ENCODE measurements at places on chromosomes 2 and 18.

GRCh38 chr2:233323851-233324250, 16.2 kb downstream of the SAG start:
- H3K4me1 ChIP-seq = peaks cover 13% of the 10 kb centered on the region
- H3K4me3 ChIP-seq = peak overlapping the region; percentile 10
- peak overlapping the region; percentile 66 for H3K27ac ChIP-seq
- H3K36me3 ChIP-seq = peaks cover 6% of the 10 kb centered on the region

GRCh38 chr2:203543898-203544328, 8.8 kb upstream of the RAPH1 start:
- DNase-seq = no peak
- no peak overlapping the region for H3K4me3 ChIP-seq
- no peaks in the 10 kb centered on the region for H3K27me3 ChIP-seq
- H3K4me1 ChIP-seq = peaks cover 8% of the 10 kb centered on the region
- peaks cover 3% of the 10 kb centered on the region for H3K36me3 ChIP-seq

DNA sequence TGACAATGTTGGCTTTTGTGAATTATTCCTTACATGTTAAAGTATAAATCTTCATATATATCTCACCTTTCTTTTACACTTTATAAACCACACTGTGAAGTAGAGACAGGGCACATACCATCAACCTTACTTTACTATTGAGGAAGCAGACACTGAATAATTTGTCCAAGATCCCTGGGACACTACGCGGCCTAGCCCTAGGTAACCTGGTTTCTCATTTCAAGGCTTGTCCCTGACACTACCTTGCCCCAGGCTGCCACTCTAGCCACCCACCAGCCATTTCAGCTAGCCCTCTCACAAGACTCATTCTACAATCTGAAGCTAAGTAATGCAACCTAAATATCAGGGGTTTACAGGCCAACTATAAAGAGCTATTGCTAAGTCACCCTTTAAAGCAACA, 26.7 kb downstream of the CCDC93 start:
- H3K27me3 ChIP-seq = no peaks in the 10 kb centered on the region
- peaks cover 20% of the 10 kb centered on the region for H3K4me1 ChIP-seq
- no peak for DNase-seq
- H3K36me3 ChIP-seq = peaks cover 10% of the 10 kb centered on the region
- no peak overlapping the region for H3K4me3 ChIP-seq
- no peak overlapping the region for H3K27ac ChIP-seq

GRCh38 chr18:45169610-45170009, 445.7 kb upstream of the SLC14A2 start:
- H3K27ac ChIP-seq = no peak overlapping the region
- peaks cover 7% of the 10 kb centered on the region for H3K27me3 ChIP-seq
- no peak overlapping the region for H3K4me3 ChIP-seq
- H3K36me3 ChIP-seq = no peaks in the 10 kb centered on the region
- no peak for DNase-seq
- no peaks in the 10 kb centered on the region for H3K4me1 ChIP-seq

DNA sequence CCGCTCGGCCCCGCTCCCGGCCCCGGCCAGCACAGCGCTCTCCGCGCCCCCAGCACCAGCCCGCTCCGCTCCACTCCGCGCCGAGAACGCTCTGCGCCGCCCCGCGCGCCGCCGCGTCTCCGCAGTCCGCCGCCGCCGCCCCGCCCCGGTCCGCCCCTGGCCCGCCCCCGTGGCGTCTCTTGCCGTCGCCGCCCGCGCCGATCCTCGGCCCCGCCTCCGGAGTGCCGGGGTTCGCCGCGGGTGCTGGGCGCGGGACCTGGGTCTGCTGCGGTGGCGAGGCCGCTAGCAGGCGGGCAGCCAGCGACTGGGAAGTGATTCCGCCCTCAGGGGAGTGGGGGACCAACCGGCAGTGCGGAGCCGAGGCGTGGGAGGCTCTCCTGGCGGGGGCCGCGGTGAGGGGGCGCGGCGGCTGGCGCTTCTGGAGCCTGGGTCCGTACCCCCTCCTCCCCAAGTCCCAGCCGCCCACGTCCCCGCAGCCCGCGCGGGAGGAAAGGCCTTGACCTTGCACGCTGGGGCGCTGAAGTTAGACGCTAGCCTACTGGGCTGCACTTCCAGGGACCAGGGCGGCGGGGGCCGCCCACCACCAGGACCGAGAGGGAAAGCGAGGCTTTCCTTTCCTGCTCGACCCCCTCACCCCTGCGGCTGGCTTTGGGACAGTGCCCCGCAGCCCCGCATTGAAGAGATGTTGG, at the start of gene HS6ST1:
Gene HS6ST1 (minus strand): TSS at position 93 of the 689 bp plus-strand sequence. CDS start 305 bp downstream, outside the sequence.
- peak within 1 kb of the TSS; percentile 93 for H3K4me3 ChIP-seq
- no peaks in the 10 kb centered on the region for H3K27me3 ChIP-seq
- peak within 1 kb of the TSS; percentile 78 for H3K27ac ChIP-seq
- DNase-seq = peak; percentile 83
- H3K4me1 ChIP-seq = peaks cover 35% of the 10 kb centered on the region

Data from T-helper 17 cell (primary cell).